Stimulated activated CD4-positive, alpha-beta T cell treated with anti-CD3 and anti-CD28 coated beads, Interleukin-15, amount 100 ng/mL, for 1 hour (primary cell): ENCODE measurements at places on chromosomes 3 and 15.

- no peak for DNase-seq
These were observed 8.4 kb downstream of the ACOX2 start for GRCh38 chr3:58528629-58529028.

- DNase-seq, result no peak
These were observed 102.9 kb upstream of the CHRM5 start for GRCh38 chr15:33865416-33865815.

GRCh38 chr3:171278299-171278590, 182.0 kb downstream of the TNIK start:
- DNase-seq, result no peak

DNA sequence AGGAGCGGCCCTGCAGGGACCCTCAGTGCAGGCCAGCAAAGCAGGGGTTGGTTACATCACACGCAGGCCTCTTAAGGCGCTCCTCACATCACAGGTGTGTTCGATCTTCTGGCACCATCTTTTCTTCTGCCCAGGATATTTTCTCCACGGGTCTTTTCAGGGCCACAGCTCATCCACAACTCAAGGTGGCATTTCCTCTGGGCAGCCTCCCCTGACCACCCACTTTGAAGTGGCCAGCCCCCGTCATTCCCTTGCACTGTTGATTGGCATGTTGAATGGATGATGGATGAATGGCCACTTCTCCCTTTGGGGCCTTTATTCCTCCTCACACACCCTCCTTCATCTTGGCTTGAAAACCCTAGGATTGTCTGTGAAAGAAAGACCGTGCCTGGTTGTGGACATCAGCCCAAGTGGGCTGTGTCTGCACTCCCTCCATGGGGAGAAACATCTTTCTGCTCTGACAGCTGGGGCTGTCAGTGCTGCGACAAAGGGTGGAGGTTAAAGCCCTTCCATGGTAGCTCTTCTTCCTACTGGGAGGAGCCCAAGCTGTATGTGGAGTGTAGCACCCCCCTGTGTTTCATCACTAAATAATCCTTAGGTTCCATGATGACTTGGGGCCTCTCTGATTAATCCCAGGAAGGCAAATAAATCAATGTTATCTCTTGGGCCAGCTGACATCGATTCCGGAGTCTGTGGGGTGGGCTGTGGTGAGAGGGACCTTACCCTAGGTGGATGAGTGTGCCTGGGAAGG, 102.5 kb downstream of the EPHB1 start:
- DNase-seq, result no peak

DNA sequence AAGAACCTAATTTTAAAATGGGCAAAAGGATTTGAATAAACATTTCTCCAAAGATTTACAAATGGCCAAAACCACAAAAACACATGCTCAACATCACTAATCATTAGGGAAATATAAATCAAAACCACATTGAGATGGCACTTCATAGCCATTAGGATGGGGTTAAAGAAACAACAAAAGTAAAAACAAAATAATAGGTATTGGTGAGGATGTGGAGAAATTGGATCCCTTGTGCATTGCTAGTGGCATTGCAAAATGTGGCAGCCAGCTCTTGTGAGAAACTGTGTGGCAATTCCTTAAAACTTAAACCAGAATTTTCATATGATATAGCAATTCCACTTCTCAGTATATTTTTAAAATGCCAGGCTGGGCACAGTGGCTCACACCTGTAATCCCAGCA, 126.5 kb downstream of the STT3B start:
- DNase-seq, result no peak

GRCh38 chr3:107699682-107700081, 176.9 kb downstream of the BBX start:
- no peak for DNase-seq

DNA sequence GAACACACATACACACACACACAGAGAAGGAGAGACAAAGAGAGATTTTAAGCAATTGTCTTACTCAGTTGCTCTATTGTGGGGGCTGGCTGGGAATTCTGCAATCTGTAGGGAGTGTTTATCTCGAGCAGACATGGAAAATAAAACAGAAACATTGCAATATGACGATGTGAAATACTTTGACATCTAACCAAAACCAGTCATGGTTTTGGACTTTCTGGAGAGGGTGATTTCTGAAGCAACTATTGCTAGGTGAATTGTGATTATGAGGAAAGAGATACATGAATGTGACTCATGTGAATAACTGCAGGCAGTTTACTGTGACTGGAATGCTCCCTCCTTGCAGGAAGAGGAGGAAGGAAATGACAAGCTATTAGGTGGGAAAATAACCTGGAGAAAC, 12.3 kb upstream of the PHLDB2 start:
- DNase-seq, result no peak

DNA sequence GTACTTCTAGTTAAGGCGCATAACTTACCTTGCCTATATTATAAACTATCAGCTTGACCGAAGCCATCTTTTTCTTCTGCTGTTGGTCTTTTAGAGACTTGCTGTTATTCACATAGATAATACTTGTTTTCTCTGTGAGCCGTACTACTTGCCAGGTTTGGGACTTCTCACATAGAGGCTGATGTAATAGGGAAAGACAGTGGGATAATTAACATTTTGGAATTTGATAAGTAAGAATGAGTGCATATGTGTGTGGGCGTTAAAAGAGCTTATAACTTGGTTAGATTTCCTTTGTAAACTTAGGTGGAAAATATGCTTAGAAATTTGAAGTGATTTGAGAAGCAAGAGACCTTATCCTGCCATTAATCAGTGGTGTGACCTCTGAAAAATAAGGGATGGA, 47.8 kb downstream of the FNDC3B start:
- DNase-seq, result no peak

DNA sequence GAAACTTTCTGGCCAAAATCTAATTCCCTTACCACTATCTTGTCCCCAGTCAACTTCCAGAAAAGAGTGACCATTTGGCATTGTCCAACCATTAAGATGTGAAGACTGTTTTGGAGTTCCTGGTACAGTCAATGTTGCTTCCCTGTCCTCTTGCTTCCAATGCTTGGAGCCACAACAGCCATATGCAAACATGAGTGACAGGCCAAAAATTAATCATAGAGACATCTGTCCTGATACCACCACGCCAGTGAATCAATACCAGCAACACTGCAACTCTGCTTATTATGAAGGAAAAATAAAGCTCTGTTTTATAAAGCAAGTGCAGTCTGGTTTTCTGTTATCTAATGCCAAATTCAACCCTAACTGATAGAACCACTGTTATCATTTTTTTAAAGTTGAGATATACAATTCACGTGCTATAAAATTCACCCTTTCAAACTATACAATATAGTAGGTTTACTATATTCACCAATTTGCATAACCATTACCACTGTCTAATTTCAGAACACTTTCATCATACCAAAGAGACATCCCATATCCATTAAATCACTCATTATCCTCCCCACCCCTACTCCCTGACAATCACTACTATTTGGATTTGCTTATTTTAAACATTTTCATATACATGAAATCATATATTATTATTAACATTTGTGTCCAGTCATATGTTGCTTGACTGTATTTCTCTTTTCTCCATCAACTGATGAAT, 76.9 kb downstream of the STAG1 start:
- DNase-seq, result no peak

DNA sequence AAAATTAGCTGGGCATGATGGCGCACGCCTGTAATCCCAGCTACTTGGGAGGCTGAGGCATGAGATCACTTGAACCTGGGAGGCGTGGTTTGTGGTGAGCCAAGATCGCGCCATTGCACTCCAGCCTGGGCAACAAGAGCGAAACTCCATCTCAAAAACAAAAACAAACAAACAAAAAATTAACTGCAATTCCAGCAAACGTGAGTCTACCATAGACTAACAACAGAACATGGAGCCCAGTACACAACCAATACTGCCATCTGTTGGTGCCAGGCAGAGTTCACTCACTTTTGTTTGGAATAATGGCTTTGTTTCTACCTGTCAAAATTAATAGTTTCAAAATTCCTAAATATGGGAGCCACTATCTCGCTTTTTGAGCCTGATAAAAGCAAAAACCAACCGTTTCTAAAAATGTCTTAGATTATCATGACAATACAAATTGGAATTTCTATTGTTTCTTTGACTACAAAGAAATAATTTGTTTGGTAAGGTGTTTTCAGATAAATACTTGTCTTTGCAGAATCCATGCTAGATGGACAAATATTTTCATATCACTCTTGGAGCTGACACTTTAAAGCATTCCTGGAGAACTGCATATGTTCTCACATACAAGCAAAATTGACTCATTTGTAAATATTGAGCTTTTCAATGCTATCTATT, 45.0 kb downstream of the GPR176 start:
- no peak for DNase-seq

GRCh38 chr3:13466781-13467180, 13.3 kb upstream of the HDAC11 start:
- DNase-seq, result no peak

GRCh38 chr3:106010829-106011228, 142.0 kb upstream of the CBLB start:
- DNase-seq, result no peak

DNA sequence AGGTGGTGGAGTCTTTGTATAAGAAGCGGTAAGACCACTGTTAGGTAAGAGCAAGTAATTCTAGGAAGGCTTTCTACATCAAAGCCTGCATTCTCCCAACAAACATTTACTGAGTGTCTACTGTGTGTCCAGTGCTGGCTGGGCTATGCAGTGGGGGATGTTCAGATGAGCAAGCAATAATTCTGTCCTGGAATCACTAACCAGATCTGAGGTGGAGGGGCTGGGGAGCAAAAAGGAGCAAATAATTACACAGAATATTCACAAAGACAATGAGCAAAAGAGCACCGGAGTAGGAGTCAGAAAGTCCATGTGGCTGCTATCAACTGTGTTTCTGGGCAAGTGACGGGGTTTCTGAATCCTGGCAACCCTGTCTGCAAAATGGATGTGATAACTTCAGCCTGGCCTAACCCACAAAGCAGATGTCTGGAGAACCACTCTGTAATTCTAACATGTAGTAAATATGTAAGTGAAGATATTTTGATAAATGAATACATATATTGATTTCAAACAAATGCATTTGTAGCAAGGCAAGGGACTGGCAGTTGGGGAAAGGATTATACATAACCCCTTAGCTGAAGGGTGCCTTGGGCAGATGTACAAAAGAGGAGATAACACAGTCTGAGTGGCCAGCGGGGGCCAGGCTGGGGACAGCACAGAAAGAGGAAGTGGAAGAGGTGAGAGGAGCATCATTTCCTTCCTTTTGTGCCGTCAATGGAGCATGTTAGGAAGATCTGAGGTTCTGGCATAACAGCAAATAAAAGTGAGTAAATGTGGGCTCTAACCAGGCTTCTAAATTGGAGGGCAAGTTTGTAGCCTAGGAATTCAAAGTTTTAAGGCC, 28.8 kb downstream of the CYP8B1 start:
- no peak for DNase-seq

- no peak for DNase-seq
These were observed 15.0 kb downstream of the IL12A start for GRCh38 chr3:160003520-160004128.

DNA sequence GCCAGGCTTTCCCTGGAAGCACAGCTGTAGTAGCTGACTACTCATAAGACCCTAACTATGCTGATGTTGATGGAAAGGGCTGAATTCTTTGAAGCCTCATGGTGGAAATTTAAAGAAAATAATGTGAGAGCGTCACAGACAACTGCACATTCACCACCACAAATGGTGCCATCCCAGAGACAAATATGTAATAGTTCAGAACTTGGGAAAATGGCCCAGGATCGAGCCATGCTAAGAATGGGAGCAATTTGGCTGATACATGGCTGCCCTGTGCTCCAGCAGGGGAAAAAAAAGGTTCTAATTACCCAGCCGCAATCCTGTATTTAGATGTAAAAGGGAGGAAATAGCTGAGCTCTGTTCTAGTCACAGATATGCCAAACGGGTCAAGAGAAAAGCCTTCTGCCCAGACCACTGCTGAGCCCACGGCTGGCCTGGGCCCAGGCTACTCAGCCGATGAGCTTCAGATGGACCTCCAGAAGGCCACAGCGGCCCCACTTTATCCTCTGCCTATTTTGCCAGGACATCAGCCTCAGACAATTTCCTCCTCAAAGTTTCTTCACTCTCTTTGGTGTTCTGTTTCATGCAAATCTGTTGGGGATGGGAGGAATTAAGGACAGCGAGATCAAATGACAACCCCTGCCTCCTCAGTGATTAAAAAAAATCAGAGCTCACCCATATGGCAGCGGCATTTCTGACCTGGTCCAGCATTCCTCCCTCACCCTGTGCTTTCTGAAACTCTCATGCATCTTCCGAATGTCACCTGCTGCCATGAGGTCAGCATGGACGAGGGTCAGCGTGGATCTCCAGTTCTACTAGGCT, 54.5 kb upstream of the MEX3B start:
- no peak for DNase-seq

- no peak for DNase-seq
These were observed 310.7 kb upstream of the WNT5A start for GRCh38 chr3:55797775-55798174.

GRCh38 chr3:168097381-168097780, 1.7 kb upstream of the GOLIM4 start:
- DNase-seq, result no peak

DNA sequence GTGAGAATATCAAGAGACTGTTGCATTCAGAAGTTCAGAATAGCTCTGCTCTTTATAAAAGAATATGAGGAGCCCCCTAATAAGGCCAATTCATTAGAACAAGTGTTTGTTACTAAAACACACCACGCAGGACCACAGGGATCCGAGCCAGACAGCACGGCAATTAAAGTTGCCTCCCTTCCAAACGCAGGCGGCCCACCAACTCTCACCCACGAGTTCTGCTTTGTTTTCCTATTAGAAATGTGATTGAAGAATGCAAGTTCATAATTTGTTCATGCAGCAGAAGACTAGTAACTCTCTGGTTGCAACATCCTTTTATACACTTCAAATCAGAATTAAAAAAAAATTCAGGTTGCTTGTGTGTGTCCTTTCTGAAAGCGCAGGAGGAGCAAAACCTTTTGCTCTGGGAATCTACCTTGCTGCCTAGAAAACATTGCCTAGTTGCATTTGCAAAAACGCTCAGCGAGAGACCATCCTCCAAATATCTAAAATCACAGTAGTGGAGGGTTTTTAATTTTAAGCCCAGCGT, 1044.1 kb upstream of the NR2F2 start:
- DNase-seq, result no peak

- DNase-seq, result no peak
These were observed 675.1 kb downstream of the NLGN1 start for GRCh38 chr3:174072675-174073074.

DNA sequence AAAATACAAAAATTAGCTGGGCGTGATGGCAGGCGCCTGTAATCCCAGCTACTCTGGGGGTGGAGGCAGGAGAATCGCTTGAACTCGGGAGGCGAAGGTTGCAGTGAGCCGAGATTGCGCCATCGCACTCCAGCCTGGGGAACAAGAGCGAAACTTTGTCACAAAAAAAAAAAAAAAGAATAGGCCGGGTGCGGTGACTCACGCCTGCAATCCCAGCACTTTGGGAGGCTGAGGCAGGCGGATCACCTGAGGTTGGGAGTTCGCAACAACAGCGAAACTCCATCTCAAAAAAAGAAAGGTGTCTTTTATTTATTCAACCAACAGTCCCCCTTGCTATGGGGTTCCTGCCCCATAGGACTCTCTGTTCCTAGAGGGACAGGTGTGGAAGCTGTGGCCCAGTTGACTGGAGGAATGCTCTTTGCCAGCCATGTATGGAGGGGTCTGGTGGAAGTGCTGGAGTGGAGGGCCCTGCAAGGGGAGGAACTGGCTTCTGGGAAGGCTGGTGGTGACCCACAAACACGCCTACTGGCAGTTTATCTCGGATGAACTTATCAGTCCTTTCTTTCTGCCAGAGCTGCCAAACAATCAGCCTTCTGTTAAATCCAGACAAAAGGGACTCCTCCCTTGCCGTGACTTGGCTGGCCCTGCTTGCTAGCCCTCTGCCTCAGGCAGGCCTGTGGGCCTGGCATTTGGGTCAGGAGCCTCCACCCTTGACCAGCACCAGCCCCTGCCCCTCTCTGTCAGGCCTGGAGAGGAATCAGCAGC, 4.6 kb upstream of the DAG1 start:
- DNase-seq, result no peak
